Cerebellum (tissue), 4 donors: ENCODE measurements at places on chromosomes 5 and 9.
A peak's percentile ranks its signal among the peaks of the same experiment; 100 is the strongest.

DNA sequence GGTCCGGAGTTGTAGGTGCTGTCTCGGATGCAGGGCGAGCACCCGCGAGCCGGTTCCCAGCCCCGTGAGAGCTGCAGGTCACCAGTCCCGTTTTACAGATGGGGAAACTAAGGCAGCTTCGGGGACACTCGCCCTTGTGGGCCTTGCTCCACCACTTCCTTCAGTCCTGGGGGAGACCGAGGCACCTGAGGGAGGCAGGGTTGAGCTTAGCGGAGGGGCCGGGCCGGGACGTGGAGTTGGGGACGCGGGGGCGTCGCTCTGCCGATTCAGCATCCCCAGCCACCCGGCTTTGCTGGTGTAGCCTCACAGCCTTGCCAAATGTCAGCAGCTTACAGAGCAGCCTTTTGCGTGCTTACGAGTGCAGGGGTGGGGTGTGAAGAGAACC lies 530 bp downstream of the BBLN start:
- no peak for DNase-seq

- no peak for DNase-seq
Observed at GRCh38 chr9:69599232-69599971, 72.8 kb downstream of the APBA1 start.

- DNase-seq: no peak
Observed at GRCh38 chr5:77155179-77155785, 55.2 kb upstream of the PDE8B start.

- no peak for DNase-seq
Observed at GRCh38 chr5:36040651-36041536, 25.8 kb downstream of the UGT3A2 start.

- peak; percentile 74 for DNase-seq
Observed at GRCh38 chr9:15249981-15250380, 57.0 kb downstream of the TTC39B start.

- DNase-seq: no peak
Observed at GRCh38 chr9:128877852-128878251, 3.9 kb downstream of the KYAT1 start.

DNA sequence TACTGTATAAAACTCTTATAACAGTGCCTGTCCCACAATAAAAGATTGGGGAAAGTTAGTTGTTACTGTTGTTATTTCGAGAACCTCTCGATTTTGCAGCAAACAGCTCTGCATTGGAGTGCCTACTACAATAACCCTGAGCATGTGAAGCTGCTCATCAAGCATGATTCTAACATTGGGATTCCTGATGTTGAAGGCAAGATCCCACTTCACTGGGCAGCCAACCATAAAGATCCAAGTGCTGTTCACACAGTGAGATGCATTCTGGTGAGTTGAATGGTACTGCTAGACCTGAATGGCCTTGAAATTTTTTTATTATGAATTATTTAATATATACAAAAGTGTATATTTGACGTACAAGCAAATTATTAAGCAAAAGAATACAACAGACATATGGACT lies 123.2 kb downstream of the TEX10 start:
- no peak for DNase-seq

DNA sequence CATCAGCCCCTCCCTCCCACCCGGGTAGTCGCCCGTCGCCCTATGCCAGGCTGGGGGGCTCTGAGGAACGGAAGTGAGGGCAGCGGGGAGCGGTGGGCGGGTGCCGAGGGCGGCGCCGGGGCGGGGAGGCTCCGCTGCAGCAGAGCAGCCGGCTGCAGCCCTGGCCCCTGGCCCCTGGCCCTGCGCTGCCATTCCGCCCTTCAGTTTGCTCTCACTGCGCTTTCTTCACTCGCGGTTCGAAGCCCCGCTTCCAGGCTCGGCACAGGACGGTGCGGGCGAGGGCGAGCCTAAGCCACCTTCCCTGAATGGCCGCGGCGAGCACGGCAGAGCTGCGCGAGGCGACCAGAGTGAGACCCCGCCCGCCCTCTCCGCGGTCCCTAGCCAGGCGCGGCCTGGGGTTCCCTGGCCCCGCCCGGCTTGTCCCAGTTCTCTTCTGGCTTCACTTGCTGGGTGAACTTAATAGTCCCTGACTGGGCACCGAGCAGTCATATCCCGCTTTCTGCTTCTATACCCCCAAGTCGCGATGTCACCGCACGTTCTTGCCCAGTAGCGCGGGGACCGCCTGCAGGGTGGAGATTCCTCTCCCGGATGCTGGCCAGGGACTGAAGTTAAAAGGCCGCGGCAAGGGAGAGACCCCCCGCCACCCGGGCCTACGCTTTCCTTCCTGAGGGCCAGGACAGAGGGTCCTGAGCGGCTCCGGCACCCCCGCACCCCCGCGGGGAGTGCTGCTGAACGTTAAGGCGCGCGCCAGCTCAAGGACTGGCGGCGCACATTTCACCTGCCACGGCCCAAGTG lies 623 bp upstream of the TRIM36 start:
- no peak for DNase-seq

DNA sequence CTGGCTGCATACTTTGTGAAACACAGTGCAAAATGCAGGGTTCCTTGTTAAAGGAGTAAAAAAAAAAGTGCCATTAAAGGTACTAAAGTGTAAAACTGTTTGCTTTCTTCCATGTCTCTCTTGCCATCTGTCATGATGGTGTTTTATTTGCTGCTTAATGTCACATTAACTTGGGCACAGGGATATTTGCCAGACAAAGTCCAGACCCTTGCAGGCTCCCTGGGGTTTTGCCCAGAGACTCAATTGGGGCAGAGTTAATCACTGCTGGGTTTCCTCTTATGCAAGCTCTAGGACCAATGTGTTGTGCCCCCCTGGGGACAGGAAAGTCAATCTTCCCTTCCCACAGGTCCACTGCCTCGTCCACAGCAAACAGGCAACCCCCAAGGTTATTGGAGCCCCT lies 274.3 kb upstream of the SGCD start:
- no peak for DNase-seq

- DNase-seq: no peak
Observed at GRCh38 chr5:9690751-9691150, 60.6 kb upstream of the TAS2R1 start.

GRCh38 chr9:122835313-122835731 lies 6.9 kb upstream of the PDCL start:
- DNase-seq: peak; percentile 91

GRCh38 chr9:6575324-6576034 lies 70.0 kb downstream of the GLDC start:
- no peak for DNase-seq

DNA sequence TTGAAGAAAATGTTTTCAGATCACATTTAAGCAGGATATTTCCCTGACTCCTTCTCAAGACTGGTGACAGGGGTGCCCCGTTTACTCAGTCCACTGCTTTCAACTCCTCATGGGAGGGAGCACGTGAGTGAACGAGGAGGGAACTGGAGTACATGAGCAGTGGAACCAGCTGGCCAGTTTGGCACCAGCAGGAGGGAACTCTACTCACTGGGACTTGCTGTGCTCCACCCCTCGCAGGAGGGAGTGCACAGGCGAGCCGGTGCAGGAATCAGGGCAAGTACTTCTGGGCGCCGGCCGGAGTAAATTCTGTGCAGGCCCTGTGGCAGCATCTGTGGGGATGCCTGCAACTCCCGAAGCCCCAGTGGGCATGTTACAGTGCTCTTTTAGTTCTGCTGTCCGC lies 1941.1 kb upstream of the C9orf72 start:
- no peak for DNase-seq

DNA sequence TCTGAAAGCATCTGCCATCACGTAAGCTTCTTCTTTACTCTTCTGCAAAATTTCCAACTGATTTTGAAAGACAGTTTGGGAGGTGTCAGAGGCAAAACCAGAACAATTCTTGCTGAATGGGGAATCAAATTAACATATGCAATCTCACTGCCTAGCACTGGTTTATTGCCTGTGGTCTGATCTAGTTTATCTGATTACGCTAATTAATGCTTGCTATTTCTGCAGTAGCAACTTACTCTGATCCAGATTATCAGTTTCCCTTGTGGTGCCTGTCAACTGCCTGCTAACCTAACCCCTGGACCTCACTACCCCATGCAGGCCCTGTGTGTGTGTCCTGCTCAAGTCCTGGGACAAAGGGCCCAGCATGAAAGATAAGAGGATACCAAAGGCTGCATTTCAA lies 40.3 kb downstream of the CCDC125 start:
- DNase-seq: no peak

DNA sequence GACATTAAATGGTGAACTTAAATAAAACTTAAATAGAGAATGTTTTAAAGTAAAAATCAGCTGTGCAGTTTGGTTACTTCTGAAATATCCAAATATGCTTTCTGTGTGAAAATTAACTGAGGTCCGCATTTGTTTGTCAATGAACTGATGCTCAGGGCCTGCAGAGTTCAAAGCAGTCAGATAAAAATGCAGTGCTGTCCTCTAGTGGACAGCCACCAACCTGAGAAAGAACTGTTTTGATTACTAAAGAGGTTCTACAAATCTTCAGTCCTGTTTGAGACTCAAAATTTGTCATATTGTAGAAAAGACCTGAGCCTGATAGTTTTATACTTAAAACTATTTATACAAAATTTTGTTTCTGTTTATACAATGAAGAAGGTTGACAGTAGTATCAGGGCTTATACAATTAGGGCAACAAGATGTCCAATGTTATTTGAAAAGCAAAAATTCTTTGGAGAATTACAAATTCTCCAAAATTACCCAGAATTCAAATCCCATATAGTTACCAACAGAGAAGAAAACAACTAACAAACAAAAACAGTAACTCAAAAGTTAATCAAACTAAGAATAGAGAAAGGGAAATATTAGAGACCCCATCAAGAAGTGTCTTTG lies 232.3 kb upstream of the TBCA start:
- peak; percentile 14 for DNase-seq

GRCh38 chr5:146796144-146796543 lies 82.4 kb downstream of the PPP2R2B start:
- no peak for DNase-seq

DNA sequence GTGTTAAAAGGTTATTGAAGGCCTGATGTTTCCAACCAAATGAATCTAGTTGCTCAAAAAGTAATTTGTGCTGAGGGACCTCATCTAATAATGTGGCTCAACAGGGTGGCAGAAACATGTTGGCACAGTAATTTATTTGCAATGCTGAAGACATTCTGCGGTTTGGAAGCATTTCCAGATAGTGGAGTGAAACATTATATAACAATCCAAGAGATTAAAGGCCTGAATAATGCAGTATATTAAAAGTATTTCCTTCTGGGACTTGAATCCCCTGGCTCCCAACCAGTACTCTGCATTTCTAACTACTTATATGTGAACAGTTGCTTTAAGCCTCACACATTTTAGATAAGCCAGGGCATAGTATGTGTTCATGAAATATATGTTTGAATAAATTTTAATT lies 25.9 kb upstream of the ALDH1A1 start:
- no peak for DNase-seq

GRCh38 chr5:44336708-44337107 lies 52.5 kb downstream of the FGF10 start:
- DNase-seq: no peak

GRCh38 chr9:12394105-12394504 lies 299.1 kb upstream of the TYRP1 start:
- no peak for DNase-seq

GRCh38 chr5:178801021-178801420 lies 58.7 kb upstream of the ZNF354B start:
- no peak for DNase-seq

GRCh38 chr9:121786543-121786948 lies 135.1 kb downstream of the DAB2IP start:
- no peak for DNase-seq

DNA sequence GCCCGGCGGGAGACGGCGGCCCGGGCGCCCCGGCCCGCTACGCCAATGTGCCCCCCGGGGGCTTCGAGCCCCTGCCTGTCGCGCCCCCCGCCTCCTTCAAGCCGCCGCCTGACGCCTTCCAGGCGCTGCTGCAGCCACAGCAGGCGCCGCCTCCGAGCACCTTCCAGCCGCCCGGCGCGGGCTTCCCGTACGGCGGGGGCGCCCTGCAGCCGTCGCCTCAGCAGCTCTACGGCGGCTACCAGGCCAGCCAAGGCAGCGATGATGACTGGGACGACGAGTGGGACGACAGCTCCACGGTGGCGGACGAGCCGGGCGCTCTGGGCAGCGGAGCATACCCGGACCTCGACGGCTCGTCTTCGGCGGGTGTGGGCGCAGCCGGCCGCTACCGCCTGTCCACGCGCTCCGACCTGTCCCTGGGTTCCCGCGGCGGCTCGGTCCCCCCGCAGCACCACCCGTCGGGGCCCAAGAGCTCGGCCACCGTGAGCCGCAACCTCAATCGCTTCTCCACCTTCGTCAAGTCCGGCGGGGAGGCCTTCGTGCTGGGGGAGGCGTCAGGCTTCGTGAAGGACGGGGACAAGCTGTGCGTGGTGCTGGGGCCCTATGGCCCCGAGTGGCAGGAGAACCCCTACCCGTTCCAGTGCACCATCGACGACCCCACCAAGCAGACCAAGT lies 723 bp downstream of the SNX18 start:
- DNase-seq: no peak

DNA sequence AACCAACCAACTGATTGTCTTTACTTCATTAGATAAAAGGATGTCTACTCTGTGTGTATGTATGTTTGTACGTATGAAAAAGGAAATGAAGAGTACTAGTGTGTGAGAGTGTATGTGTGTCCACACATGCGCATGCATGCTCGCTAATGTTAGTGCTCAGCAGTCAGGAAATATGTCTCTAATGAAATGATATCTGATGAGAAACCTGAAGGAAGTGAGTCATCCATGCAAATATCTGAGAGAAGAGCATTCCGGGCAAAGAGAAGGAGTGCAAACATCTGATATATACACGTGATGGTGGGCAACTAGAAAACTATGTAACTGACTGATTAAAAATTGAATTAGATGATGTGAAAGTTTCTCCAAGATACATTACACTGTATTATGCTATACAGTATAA lies 29.6 kb upstream of the UGCG start:
- no peak for DNase-seq

GRCh38 chr9:131589124-131589711 lies 43.9 kb downstream of the PRRT1B start:
- DNase-seq: peak; percentile 86

DNA sequence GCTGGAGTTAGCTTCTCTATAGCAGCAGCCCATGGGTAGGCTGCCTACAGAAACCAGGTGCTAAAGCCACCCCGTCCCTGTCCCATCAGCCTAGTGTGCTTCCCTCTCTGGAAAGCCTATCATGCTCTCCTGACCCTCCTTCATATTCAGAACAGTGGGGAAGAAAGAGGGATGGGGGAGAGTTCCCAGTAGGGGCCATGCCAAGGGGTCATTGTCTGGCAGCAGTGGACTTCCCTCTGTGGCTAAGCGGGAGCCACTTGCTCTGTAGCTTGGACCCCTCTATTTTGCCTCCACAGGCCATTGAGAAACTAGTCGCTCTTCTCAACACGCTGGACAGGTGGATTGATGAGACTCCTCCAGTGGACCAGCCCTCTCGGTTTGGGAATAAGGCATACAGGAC lies 17.5 kb downstream of the PTPA start:
- DNase-seq: no peak
